ENCODE measurements at places on chromosomes 2 and 18.

- H3K36me3 ChIP-seq, result peaks cover under 1% of the 10 kb centered on the region
- H3K4me1 ChIP-seq, result no peaks in the 10 kb centered on the region
- H3K4me3 ChIP-seq, result no peak overlapping the region
- no peak overlapping the region for H3K27ac ChIP-seq
Measured at GRCh38 chr2:168300460-168300859, 53.1 kb upstream of the STK39 start.

DNA sequence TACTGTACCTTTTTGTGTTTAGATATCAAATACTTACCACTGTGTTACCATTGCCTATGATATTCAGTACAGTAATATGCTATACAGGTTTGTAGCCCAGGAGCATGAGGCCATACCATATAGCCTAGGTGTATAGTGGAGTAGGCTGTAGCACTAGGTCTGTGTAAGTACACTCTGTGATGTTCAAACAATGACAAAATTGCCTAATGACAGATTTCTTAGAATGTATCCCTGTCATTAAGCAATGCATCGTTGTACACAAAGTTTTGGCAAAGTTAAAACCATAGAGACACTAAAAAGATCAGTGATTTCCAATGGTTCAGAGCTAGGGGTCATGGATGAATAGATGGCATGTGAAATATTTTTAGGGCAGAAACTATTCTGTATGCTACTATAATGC, 415.5 kb downstream of the NCKAP5 start:
- H3K4me3 ChIP-seq, result no peak overlapping the region
- H3K4me1 ChIP-seq, result no peaks in the 10 kb centered on the region
- no peak overlapping the region for H3K27ac ChIP-seq
- H3K36me3 ChIP-seq, result no peaks in the 10 kb centered on the region
- ATAC-seq, result no peak
- H3K27me3 ChIP-seq, result peaks cover 10% of the 10 kb centered on the region

DNA sequence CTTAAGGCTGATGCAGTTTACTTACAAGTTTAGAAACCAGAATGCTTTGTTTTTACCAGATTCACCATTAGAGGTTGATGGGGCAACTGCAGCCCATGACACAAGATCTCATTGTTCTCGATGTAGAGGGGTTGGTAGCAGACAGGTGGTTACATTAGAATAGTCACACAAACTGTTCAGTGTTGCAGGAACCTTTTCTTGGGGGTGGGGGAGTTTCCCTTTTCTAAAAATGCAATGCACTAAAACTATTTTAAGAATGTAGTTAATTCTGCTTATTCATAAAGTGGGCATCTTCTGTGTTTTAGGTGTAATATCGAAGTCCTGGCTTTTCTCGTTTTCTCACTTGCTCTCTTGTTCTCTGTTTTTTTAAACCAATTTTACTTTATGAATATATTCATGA, 99.4 kb upstream of the IL1R2 start:
- no peak for ATAC-seq
- H3K4me1 ChIP-seq, result peaks cover 7% of the 10 kb centered on the region
- H3K27ac ChIP-seq, result peak overlapping the region; percentile 53
- peaks cover 66% of the 10 kb centered on the region for H3K36me3 ChIP-seq
- H3K27me3 ChIP-seq, result no peaks in the 10 kb centered on the region
- no peak overlapping the region for H3K4me3 ChIP-seq

GRCh38 chr2:68171146-68171545, 13.5 kb downstream of the PNO1 start:
- peaks cover 25% of the 10 kb centered on the region for H3K4me1 ChIP-seq
- H3K36me3 ChIP-seq, result peaks cover 29% of the 10 kb centered on the region
- no peak overlapping the region for H3K4me3 ChIP-seq
- H3K27ac ChIP-seq, result no peak overlapping the region
- ATAC-seq, result no peak
- H3K27me3 ChIP-seq, result no peaks in the 10 kb centered on the region

GRCh38 chr2:74493546-74493945, 5.9 kb downstream of the LBX2 start:
- H3K36me3 ChIP-seq, result peaks cover 53% of the 10 kb centered on the region
- H3K4me1 ChIP-seq, result peaks cover 12% of the 10 kb centered on the region

DNA sequence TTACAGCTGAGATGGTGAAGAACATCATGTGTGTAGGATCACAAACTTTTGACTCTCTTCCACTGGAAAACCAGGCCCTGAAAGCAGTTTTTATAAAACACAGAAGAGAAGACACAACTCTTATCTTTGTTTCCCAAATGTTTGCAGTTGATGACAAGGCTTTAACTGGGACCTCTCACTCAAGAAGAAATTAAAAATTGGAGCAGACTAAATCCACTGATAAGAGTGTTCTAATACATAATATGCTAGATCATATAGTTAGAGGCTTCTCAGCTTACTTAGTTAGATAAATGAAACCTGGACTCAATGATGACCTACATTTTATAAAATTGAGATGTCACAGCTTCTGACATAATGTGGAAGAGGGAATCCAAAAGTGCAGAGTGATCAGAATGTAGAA, 158.3 kb upstream of the WDSUB1 start:
- no peak overlapping the region for H3K4me3 ChIP-seq
- no peak for ATAC-seq
- no peak overlapping the region for H3K27ac ChIP-seq
- H3K36me3 ChIP-seq, result peaks cover 68% of the 10 kb centered on the region
- H3K4me1 ChIP-seq, result no peaks in the 10 kb centered on the region

DNA sequence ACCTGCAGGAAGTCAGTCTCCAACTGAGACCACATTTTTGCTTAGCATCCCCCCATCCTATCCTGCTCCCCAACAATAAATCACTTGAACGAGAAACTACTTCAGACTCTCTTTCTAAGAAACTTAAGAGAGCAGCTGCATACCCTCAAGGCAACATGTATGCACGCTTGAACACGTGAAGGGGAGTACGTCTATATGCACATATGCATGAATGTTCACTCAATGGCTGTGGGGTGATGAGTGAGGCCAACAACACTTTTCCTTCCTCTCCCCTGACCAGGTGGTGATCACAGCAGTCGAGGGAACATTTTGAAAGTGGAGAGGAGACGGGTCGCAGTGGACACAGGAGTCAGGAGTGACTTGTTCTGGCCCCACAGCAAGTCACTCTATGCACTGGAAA, 79.8 kb upstream of the LPIN2 start:
- no peak overlapping the region for H3K27ac ChIP-seq
- no peak overlapping the region for H3K4me3 ChIP-seq
- H3K27me3 ChIP-seq, result no peaks in the 10 kb centered on the region
- H3K36me3 ChIP-seq, result no peaks in the 10 kb centered on the region
- H3K4me1 ChIP-seq, result no peaks in the 10 kb centered on the region
- no peak for ATAC-seq

DNA sequence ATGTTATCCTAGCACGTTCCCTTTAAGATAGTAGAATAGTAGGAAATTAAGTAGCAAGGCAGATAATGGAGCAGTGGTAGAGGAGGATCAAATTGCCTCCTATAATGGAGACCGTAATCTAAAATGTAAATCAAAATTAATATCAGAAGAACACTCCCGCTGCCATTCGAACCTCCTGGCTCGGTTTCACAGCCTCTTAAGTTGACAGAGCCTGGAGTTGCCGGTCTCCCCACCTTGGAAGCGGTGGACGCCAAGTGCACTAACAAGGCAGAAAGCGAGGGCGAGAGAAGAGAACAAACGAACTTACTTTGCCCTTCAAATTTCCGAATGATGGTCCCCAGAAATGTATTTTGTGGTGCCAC, 450 bp downstream of the KCNH7 start:
- H3K36me3 ChIP-seq, result no peaks in the 10 kb centered on the region
- H3K4me1 ChIP-seq, result no peaks in the 10 kb centered on the region
- peaks cover 18% of the 10 kb centered on the region for H3K27me3 ChIP-seq
- H3K4me3 ChIP-seq, result no peak overlapping the region

DNA sequence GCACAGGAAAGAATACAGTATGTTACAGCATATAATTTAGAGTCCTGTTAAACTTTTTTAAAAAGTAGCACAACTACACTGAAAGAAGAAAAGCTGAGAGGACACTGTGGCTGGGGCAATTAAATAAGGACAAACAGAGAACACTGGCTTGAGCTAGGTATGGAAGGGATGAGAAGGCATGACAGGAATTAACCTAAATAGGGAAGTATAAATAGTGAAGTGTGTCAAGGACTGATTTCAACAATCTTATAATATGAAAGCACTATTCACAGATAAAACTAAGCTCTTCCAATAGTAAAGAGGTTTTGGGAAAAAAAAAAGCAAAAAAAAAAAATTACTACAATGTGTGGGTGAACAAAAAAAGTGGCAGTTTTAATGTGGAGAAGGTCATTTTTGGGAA, 45.5 kb downstream of the PPP3R1 start:
- H3K4me1 ChIP-seq, result peaks cover 71% of the 10 kb centered on the region
- peaks cover 39% of the 10 kb centered on the region for H3K36me3 ChIP-seq
- ATAC-seq, result no peak
- H3K27ac ChIP-seq, result peak overlapping the region; percentile 31

- H3K27ac ChIP-seq, result no peak overlapping the region
- ATAC-seq, result no peak
- peaks cover 67% of the 10 kb centered on the region for H3K36me3 ChIP-seq
- H3K4me3 ChIP-seq, result no peak overlapping the region
- H3K27me3 ChIP-seq, result no peaks in the 10 kb centered on the region
Measured at GRCh38 chr2:135162786-135163185, 110.7 kb downstream of the RAB3GAP1 start.

DNA sequence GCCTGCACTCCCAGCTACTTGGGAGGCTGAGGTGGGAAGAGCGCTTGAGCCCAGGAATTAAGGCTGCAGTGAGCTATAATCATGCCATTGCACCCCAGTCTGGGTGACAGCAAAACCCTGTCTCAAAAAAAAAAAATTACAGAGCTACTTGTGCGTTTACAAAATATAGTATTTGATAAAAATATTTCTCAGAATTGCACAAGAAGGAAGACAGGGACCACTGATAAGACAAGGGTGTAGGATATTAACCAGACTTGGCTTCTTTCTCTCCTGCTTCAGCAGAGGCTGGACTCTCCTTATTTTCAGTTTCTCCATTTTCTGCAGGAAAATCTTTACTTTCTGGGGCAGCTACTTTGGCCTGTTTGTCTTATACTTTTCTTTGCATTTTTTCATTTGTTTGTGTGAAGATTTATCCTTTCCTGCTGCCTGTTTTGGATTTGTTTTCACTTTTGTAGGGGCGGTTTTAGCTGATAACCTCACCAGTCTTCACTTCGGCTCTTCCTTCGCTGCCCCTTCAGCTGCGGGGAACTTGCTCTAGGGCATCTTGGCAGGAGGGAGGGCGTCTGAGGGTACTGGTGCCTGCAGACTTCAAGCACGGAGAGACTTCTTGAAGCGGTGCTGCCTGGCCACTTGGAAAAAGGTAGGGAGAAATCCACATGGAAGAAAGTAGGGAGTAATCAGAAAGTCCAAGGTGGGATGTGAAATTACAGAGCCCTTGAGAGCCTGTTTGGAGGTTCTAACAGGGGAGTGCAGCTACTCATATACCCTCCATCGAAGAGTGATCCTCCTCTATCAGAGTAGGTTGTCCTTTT, 14.9 kb upstream of the ZDBF2 start:
- no peak for ATAC-seq
- peaks cover 73% of the 10 kb centered on the region for H3K27me3 ChIP-seq
- no peak overlapping the region for H3K27ac ChIP-seq
- H3K36me3 ChIP-seq, result no peaks in the 10 kb centered on the region
- no peak overlapping the region for H3K4me3 ChIP-seq

DNA sequence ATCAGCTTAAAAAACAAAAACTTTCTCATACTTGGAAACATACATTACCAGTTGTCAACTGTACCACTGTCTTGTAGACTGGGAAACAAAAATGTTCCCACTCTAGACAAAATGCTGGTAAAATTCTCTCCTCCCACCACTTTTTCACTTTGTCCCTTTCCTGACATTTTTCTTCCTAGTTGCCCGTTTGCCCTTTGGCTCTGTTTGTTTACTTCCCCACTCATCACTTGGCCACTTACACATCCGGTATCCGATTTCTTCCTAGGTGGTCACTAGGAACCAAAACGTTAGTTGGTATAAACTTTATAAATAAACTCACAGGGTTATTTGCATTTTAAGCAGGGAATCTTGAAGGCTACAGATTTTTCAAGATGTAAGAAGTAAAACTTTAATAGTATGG, 84.9 kb downstream of the METTL4 start:
- no peak overlapping the region for H3K4me3 ChIP-seq
- H3K4me1 ChIP-seq, result no peaks in the 10 kb centered on the region
- ATAC-seq, result no peak
- no peak overlapping the region for H3K27ac ChIP-seq

- ATAC-seq, result no peak
- H3K4me3 ChIP-seq, result no peak overlapping the region
- H3K27me3 ChIP-seq, result no peaks in the 10 kb centered on the region
- H3K36me3 ChIP-seq, result no peaks in the 10 kb centered on the region
- peaks cover 23% of the 10 kb centered on the region for H3K4me1 ChIP-seq
Measured at GRCh38 chr2:62410926-62411456, 95.0 kb downstream of the TMEM17 start.

GRCh38 chr2:128736689-128737545, 418.2 kb upstream of the HS6ST1 start:
- no peaks in the 10 kb centered on the region for H3K36me3 ChIP-seq
- H3K4me3 ChIP-seq, result peak overlapping the region; percentile 82
- peaks cover 14% of the 10 kb centered on the region for H3K27me3 ChIP-seq
- peaks cover 26% of the 10 kb centered on the region for H3K4me1 ChIP-seq
- peak; percentile 66 for ATAC-seq
- peak overlapping the region; percentile 66 for H3K27ac ChIP-seq

GRCh38 chr2:41966431-41966893, 81.4 kb upstream of the PKDCC start:
- no peak overlapping the region for H3K27ac ChIP-seq
- no peak overlapping the region for H3K4me3 ChIP-seq
- ATAC-seq, result peak; percentile 27
- no peaks in the 10 kb centered on the region for H3K4me1 ChIP-seq
- peaks cover 35% of the 10 kb centered on the region for H3K27me3 ChIP-seq

- peaks cover 44% of the 10 kb centered on the region for H3K36me3 ChIP-seq
- H3K4me3 ChIP-seq, result no peak overlapping the region
- no peaks in the 10 kb centered on the region for H3K27me3 ChIP-seq
- ATAC-seq, result peak; percentile 29
- H3K4me1 ChIP-seq, result no peaks in the 10 kb centered on the region
Measured at GRCh38 chr2:3180082-3180908, 197.3 kb downstream of the EIPR1 start.

GRCh38 chr2:186256540-186256939, 229.5 kb upstream of the ZC3H15 start:
- no peaks in the 10 kb centered on the region for H3K27me3 ChIP-seq
- no peak overlapping the region for H3K4me3 ChIP-seq
- ATAC-seq, result peak; percentile 20
- no peaks in the 10 kb centered on the region for H3K4me1 ChIP-seq
- peaks cover 3% of the 10 kb centered on the region for H3K36me3 ChIP-seq
